Central memory CD4-positive, alpha-beta T cell (primary cell): ENCODE measurements at places on chromosomes 1 and 21.

DNA sequence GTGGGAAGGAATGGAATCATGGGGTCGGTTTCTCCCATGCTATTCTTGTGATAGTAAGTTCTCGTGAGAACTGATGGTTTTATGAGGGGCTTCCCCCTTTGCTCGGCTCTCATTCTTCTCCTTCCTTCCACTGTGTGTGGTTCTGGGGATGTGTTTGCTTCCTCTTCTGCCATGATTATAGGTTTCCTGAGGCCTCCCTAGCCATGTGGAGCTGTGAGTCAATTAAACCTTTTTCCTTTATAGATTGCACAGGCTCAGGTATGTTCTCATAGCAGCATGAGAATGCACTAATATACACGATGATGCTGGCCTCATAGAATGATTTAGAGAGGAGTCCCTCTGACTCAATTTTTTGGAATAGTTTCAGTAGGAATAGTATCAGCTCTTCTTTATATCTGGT lies 195.4 kb upstream of the IVNS1ABP start:
- DNase-seq, result no peak

DNA sequence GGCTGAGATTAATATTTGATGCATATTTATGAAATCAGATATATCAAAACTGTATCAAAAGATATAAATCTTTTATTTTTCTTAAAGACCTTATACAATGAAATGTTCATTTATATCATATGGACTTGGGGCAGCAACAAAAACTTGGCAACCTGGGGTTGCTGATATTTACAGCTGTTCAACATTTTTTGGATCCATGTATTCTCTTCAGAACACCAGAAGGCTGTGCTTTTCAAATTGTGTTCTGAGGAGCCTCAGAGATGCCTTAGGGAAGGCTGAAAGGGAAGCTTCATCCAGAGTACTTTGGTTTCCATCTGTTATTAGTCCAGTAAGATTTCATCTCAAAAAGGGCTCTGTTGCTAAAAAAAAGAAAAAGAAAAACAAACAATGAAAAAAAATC lies 94.8 kb downstream of the DISC1 start:
- no peak for DNase-seq

- DNase-seq, result no peak
Measured at GRCh38 chr1:90175490-90176167, 180.7 kb downstream of the ZNF326 start.

DNA sequence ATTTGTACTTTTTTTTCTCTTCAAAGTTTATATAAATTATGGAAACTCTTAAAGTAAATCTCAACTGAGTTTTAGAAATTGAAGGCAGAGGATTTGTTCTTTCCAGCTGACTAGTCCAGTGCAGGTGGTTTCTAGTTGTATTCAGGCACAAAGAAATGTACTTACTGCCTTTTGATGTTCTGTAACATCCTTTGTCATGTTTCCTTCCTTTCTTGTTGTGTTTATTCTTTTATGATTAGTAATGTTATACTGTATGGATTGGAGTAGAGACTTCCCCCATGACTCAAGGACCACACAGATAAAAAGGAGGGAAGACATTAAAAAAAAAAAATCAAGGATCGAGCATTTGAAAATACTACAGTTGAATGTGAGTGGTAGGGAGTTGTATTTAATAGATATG lies 8.0 kb downstream of the HIPK1 start:
- DNase-seq, result no peak

DNA sequence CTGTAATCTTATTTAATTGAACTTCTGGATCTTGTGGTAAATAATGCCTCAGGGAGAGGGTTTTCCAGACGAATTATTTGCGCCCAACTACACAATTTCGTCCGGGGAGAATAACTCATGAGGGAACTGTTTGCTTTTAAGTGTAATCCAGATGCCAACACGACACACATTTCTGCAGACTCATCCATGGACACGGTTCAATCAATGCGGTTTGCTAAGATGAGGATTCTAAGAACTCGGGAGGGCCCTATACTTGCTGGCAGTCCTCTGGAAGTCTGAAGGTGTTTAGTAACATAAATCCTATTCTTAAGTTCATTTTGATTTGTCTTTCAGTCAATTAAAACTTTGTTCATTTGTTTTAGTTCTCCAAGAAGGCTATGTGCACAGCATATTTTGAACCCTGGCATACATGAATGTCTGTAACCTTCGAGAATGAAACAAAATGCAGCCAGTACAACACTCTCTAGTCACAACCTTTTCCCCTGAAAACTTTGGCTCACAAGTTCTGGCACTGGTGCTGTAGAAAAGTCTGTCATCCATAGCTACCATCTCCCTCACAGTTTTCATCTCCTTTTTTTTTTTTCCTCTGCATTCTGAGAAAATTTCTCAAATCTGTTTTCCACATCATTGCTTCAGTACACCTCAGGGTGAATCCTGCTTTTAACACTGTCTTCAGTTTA lies 38.8 kb downstream of the DIPK1A start:
- no peak for DNase-seq

GRCh38 chr1:97875996-97876395 lies 44.8 kb downstream of the DPYD start:
- no peak for DNase-seq

DNA sequence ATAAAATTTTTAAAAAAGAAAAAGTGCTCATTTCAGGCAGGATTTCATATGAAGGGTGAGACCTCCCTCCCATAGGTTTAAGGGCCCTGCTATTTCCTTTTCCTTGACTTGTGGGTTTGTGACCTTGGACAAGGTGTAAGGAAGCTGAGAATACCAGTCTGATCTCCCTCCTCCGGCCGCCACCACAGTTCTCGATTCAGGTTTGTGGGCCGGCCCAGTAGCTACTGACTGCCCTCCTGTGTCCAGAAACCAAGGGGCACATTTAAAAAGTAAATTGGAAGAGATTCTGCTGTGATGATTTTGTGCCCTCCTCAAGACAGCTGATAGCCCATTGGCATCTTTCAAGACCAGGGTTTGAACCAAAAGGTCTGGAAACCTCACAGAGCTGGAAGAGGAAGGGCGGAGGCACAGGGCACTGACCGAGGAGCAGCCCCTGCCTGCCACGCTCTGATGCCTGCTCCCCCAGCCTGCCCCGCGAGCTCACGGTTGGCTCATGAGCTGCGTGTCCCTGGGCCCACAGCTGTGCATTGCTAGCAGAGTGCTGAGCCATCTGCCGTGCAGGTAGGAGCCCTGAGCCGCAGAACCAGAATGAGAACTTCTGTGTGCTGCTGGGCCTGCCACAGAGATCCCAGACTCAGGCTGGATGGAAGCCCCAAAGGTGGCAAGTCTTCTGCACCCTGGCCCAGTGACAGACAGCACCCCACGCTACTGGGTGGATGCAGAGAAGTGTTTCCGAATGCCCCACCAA lies 348.7 kb downstream of the NPHP4 start:
- no peak for DNase-seq

DNA sequence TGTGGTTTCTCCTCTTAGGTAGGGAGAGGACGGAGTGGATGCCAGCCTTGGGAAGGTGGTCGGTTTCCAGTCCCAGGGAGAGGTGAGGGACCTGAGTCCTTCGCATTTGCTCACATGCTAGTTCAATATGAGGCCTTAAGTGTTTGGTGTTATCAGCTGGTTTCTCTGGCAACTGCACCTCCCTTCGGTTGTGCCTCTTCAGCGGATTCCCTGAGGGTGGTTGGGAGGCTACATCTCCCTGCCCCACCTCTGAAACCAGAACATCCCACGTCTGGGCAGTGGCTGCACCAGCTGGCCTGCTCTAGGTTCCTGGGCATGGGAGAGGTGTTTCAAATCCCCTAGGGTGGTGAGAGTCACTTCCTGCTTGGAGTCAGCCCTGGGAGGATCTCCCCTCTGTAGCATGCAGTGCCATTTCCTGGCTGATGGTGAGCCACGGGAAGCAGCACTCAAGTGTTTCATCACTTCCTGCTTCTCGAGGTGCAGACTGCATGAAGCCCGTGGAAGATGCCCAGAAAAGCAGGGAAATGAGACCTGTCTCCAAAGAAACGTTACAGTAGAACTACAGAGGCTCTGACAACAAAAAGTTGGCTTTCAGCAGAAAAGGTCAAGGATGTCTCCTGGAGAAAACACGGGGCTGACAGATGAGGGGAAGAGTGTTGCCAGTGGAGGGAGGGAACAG lies 4.5 kb downstream of the TMEM125 start:
- peak; percentile 24 for DNase-seq

DNA sequence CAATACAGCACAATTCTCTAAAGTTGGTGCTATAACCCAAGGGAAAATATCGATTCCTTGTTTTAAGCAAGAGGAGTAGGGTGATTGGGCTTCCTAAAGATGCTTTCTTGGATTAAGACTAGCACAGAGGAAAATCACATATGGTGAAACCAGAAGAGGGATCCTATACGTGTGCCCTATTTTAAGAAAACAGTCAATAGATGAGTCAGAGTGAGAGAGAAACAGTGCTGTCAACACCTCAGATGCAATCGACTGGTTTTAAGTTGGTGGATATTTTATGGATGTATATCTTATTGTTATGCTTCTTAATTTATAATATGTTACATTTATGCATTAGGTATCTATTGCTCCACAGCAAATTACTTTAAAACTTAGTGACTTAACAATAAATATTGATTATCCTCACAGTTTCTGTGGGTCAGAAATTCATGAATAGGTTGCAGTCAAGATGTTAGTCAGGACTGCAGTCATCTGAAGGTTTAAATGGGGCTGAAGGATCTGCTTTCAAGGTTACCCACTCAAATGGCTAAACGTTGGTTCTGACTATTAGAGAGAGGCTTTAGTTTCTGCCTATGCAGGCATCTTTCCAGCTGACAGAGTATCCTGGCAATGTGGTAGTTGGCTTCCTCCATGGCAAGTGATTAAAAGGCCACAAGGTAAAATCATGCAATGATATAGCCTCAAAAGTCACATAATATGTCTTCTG lies 61.6 kb upstream of the DEPDC1 start:
- no peak for DNase-seq

DNA sequence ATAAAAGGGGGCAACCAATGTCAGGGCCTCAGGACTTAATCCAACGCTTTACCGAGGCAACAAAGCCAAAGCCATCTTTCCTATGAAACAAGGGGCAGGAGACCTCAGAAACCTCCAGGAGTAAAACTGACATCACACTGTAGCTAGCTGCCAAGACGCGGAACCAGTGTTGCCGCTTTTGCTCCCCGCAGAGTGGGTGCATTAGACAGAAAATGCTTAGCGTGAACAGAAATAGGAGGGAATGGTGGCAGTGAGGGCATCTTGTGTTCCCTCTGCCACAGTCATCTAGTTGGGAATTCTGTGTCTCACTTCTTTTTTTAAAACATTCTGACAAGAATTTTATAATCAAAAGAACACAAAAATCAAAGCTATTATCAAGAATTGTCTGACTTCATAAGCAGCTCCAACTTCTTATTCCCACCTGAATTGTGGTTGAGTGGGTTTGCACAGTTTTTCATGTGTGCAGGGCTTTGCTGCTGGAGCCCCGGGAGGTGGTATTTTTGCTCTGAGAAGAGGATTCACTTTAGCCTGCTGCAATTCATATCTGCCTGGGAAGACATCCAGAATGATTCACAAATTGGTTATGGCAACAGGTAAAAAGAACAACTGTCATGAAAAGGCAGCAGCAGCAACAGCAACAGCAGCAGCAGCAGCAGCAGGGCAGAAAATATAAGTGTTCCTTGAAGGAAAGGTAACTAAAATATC lies 82.2 kb upstream of the DIRAS3 start:
- no peak for DNase-seq

DNA sequence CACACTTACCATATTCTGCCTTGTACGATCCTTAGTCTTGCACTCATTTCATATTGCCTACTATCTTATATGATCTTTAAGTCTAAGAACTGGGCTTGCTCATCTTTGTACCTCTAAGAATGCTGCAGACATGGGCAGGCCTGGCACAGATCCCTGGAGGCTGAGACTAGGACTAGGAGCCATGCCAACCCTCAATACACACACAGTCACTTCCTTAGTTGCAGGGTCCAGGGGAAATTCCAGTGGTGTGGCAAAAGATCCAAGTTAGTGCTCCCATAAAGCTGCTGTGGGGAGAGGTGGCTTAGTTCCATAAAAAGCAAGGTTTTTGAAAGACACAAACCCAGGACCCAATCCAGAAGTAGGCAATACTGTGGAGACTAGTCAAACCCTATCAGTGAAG lies 59.9 kb downstream of the CYYR1 start:
- DNase-seq, result no peak

GRCh38 chr1:154352581-154353459 lies 27.5 kb downstream of the ATP8B2 start:
- peak; percentile 45 for DNase-seq

DNA sequence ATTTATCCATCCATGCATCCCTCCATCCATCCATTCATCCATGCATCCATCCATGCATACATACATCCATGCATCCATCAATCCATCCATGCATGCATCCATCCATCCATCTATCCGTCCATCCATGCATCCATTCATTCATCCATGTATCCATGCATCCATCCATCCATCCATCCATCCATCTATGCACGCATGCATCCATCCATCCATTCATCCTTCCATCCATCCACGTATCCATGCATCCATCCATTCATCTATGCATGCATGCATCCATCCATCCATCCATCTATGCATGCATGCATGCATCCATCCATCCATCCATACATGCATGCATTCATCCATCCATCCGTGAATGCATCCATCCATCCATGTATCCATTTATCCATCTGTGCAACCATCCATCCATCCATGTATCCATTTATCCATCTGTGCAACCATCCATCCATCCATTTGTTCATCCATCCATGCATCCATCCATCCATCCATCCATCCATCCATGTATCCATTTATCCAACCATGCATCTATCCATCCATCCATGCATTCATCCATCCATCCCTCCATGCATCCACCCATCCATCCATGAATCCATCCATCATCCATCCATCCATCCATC lies 30.3 kb upstream of the TINAGL1 start:
- DNase-seq, result no peak

GRCh38 chr21:18369115-18369514 lies 34.5 kb downstream of the TMPRSS15 start:
- no peak for DNase-seq

GRCh38 chr1:48202030-48202752 lies 20.3 kb upstream of the SLC5A9 start:
- peak; percentile 10 for DNase-seq

- DNase-seq, result no peak
Measured at GRCh38 chr1:232239522-232239921, 390.4 kb downstream of the SIPA1L2 start.

DNA sequence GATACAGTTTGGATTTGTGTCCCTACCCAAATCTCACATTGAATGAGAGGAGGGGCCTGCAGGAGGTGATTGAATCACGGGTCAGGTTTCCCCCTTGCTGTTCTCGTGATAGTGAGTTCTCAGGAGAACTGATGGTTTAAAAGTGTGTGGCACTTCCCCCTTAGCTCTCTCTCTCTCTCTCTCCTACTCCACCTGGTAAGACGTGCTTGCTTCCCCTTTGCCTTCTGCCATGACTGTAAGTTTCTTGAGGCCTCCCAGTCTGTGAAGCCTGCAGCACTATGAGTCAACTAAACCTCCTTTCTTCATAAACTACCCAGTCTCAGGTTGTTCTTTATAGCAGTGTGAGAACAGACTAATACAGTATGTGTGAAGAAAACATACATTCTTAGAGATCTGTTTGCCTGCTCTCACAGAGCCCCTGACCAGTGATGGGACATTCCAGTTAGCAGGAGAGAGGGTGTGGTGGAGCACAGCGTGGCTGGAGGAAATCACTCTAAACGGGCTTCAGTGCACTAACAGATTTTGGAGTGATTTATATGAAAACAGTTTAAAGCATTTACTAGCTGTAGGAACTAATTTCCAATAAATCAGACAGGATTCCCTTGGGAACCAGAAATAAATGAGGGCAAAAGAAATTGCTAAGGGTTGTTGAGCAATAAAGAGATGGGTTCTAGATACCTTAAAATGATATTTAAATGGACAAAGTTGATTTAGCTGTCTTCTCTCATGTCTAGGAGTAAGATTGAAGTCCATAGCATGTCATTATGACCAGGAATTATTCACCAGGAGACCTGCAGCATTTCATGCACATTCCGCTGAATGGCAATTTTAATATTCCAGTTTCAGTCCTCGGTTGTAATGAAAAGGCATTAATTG lies 411.0 kb downstream of the CAMTA1 start:
- DNase-seq, result no peak
